Immature natural killer cell (primary cell): ENCODE measurements at places on chromosomes 12 and 14.
A peak's percentile ranks its signal among the peaks of the same experiment; 100 is the strongest.

- no peak for DNase-seq
Observed at GRCh38 chr14:72499746-72500145, 394.2 kb downstream of the DPF3 start.

DNA sequence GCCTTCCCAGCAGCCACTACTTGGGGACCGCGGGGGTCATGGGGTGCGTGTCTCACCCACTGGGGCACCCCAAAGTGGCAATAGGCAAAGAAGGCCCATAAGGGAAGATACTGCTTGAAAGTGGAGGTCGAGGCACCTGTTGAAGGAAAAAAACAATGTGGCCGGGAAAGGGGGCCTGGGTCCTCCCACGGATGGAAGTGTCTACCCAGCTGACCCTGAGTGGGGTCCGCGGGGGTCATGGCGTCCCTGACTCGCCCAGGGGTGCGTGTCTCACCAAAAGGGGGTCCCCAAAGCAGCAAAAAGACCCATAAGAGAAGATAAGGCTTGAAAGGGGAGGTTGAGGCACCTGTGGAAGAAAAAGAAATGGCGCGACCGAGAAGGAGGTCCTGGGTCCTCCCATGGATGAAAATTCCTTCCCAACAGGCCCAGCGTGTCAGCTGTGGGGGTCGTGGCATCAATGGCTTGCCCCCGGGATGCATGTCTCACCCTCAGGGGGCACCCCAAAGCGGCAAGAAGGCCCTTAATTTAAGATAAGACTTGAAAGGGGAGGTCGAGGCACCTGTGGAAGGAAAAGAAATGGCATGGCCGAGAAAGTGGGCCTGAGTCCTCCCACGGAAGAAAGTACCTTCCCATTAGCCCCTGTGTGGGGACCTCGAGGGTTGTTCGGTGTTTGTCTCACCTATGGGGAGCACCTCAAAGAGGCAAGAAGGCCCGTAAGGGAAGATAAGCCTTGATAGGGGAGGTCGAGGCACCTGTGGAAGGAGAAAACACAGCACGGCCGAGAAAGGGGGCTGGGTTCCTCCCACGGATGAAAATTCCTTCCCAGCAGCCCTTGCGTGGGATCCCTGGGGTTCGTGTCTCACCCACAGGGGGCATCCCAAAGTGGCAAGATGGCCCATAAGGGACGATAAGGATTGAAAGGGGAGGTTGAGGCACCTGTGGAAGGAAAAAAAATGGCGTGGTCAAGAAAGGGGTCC, 266.0 kb downstream of the ALG10 start:
- DNase-seq, result no peak

DNA sequence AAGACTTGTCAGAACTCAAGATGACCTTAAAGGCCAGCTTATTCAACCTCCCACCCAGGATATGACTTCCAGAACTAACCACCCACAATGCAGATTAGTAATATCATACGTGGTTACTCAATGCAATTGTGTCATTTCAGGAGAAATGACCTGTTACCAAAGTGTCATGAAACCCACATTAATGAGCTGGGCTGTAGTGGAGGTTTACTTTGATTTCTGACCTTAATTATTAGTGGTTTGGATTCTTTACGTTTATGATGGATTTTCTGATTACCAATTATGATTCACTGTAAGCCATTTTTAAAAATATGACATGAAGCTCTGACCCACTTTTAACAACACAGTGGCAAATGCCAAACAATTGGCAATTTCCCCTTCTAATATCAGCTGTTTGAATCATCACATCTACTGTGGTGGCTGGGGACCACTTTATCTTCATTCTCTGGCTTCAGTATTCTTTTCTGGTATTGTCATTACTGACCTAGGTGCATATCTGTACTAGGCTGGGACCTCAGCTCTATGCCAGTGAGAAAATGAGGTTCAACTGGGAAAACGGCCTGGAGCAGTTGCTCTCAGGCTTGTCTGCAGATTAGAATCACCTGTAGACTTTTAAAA, 223.3 kb downstream of the RGS6 start:
- DNase-seq, result no peak

DNA sequence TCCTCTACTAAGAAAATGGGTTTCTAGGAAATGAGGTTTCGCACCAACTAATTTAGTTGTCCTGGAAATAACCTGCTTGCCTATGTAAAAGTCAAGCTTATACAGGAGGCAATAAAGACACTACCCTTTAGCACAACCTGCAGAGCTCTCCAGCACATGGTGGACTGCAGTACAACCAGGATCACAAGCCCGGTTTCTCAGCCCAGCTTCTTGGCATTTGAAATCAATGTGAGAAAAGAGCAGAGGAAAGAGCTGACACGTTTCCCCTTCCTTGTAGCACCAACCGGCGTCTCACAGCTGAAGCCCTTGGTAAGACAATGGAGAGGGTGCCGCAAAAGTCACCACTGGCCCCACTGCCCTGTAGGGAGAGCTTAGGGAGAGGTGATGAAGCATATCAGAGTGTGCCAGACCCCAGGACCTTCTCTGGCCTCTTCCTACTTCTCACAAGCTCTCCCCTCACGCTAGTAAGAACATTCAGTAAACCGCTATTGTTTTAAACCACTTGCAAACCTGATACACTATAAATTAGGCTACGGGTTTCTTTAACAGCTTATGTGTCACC, 8.6 kb downstream of the SPTLC2 start:
- peak; percentile 33 for DNase-seq

GRCh38 chr12:63264629-63265028, 113.6 kb upstream of the AVPR1A start:
- DNase-seq, result no peak

DNA sequence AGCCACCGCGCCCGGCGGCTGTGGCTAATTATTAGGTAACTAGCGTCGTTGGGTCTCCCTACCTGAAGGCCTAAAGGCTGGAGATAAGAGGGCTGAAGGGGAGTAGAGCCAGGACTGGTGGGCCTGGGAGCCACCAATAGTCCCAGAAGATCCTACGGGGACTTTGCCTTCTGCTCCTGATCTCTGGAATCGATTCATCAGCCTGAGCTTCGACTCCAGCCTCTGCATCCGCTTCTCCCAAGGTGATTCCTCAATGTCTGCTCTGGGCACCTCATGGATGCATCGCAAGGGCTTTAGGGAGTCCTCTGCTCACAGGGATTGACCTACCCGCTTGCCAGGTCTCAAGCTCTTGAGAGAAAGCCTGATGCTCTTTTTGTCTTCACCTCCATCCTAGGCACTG, 14.7 kb upstream of the KDM2B start:
- DNase-seq, result no peak

- no peak for DNase-seq
Observed at GRCh38 chr12:118307069-118307954, 65.4 kb downstream of the TAOK3 start.
